NCI-H1092 treated with DMSO at 0.1 percent for 48 hours (cell line): ENCODE measurements at places on chromosomes 16 and 17.

DNA sequence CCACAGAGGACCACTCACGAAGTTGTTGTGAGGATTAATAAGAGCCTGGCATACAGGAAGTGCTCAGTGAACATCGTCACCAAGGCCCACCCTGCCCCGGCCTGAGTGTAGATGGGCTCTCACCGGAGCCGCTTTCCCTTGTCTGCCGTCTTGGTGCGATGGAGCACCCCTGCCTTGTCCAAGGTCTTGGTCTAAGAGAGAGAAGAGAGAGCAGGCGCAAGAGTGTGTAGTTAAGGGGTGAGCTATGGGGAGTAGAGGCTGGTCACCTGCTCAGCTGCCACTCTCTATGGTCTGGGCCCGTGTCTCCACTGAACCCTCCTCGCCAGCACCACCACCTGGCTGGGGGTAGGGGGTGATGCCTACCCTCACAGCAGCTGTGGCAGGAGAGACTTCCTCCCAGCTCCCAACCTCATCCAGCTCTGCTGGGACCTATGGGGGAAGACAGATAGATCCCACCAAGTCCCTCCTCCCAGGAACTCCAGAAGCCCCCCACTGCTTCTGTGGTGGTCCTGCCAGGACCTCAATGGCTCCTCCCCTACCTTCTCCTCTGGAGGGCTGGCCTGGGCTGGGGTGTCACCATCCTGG, 28.7 kb downstream of the ARHGAP27 start:
- no peak for DNase-seq

GRCh38 chr17:72390675-72391508, 270.1 kb downstream of the SOX9 start:
- DNase-seq = no peak

DNA sequence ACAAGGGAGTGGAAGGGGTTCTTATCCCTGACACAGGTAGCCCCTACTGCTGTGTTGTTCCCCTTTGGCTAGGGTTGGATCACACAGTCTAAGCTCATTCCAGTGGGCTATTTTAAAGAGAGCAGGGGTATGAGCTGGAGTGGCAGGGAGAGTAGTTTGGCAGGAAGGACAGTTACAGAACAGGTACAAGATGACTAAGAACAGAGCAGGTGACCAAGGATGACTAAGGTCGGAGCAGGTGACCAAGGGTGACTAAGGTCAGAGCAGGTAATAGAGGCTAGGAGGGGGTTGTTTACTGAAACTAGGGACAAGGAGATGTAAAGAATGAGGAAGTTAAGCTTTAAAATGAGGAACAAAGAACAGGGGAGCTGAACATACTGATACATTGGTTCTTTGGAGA, 58.8 kb downstream of the UTP18 start:
- no peak for DNase-seq

GRCh38 chr16:83781-84615, 6.0 kb downstream of the MPG start:
- peak; percentile 64 for DNase-seq

DNA sequence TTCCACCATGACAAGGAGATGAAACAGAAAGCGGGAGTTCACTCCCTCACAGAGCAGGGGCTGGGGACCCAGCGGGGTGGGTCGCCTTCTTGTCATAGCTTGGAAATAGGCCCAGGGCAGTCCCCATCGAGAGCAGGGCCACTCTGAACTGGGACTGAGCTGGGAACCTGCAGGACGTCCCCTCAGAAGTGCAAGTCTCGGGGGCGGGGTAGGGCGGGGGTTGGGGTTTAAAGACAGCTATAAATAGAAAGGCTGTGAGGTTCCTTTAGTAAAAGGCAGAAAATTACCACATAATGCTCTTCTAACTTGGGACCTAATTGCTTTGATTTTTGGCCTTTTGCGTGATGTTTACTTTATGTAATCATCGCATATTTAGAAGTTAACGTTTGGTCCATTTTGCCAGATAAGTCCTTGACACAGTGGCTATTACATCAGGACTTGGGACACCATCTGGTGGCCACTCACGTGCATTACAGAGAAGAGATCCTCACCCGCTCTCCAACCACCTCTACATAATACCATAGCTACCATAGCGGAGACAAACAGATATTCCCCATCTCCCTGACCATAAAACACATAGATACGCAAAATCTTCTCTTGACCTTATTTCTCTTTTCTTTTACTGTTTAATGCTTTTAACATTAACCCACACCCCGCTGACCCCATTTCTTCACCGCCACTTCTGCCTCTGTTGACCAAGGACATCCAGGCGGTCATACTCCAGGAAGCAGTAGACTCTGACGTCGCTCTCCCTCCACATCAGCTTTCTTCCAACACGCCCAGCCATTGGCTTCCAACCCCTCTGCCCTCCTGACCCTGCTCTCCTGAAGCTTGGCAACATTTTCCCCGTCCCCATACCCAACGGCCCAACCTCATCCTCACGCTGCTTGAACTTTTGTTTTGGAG, 27.5 kb upstream of the PIK3R6 start:
- peak; percentile 7 for DNase-seq

- no peak for DNase-seq
Measured at GRCh38 chr16:51538707-51539498, 387.8 kb upstream of the SALL1 start.

DNA sequence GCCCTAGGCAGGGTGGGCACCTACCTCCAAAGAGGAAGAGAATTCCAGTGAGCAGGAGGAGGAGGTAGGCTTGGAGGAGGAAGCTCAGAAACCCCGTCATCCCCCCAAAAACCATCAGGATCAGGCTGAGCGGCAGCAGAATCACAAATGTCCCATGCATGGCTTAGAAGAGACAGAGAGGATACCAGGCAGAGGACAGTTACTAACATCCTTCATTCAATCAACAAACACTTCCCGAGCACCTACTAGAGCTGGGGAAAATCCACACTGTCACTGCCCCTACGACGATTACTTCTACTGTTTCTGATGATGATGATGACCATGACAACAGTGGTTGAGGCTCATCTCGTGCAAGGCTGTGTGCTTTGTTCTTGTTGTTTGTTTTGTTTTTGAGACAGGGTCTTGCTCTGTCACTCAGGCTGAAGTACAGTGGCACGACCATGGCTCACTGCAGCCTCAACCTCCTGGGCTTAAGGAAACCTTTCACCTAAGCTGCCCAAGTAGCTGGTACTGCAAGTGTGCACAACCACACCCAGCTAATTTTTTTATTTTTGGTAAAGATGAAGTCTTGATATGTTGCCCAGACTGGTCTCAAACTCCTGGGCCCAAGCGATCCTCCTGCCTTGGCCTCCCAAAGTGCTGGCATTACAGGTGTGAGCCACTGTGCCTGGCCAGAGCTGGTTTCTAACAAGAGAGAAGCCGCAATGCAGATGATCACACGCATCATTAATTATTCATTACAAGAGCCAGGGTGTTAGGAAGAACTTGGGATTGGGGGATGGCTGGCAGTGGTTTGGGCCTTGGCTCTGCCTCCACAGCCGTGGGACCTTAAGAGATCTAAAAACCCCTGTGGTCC, 18.0 kb downstream of the TMEM114 start:
- DNase-seq = peak; percentile 6

DNA sequence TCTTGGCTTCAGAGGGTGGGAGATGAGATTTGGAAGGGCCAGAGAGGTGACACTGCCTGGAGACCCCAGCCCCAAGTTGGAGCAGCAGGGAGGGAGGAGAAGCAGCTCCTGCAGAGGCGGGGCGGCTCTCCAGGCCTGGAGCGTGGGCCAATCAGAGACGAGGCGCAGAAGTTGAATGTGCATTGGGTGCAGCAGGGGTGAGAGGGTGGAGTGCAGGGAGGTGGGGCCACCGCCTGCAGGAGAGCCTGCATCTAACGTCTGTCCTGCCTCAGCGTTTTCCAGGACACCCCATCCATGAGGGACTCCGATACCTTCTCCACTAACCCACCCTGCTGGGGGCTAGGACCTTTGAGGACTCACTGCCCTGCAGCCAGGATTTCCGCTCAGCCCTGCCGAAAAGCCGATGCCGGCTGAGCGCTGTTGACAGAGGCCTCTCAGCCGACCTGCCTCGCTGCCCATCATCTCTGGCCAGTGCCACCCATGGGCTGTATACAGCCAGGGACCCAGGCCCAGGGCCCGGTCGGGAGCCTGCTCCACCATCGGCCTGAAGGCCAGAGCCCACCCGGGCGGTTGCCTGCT, 146.2 kb downstream of the ENGASE start:
- DNase-seq = peak; percentile 3

DNA sequence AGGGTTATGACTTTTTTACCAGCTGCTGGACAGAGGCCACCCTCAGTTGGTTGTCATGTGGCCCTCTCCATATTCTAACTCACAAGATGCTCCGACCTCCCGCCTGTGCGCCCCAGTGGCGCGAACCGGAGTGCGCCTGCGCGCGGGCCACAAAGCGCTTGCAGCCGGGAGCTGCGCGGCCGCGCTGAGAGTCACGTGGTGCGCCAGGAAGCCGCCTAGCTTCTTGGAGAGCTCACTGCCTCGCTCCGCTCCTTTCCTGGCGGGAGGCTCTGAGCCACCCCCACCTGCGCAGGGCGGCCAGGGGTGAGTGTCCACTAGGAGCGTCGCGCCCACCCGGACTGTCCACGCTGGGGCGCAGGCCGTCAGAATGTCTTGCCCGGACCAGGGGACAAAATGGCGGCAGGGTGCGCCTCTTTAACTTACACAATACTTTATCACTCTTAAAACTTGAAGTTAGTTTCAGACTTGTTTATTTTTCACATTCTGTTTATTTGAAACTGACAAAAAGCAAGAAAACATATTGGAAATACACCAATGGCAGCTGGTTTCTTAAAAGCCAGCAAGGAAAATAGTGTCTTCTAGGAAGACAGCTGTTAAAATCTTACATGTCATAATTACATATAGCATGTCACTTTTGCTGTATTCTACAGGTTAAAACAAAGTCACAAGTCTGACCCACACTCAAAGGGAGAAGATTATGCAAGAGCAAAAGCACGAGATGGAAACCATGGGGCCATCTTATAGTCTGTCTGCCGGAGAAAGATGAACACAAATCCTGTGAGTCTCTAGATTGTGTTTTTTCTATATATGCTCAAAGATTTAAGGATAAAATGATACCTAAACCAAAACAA, 357.9 kb downstream of the CNTNAP4 start:
- no peak for DNase-seq

DNA sequence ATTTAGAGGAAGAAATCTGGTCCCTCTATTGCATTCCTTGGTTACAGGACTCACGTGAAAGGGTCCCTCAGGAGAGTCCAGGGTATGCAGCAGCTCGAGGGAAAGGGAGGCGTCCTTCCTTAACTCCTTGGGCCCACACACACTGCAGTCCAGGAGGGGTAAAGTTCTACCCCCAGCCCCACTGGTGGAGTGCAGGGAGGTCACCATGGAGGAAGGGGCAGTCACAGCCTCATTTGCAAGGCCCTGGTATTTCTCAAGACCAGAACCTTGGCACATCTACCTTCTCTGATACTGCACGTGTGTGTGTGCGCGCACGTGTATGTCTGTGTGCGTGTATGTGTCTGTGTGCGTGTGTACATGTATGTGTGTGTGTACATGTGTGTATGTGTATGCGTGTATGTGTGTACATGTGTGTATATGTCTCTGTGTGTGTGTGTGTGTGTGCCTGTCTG, 11.1 kb downstream of the HIC1 start:
- no peak for DNase-seq

GRCh38 chr17:43784068-43784467, 3.8 kb downstream of the CFAP97D1 start:
- DNase-seq = no peak

DNA sequence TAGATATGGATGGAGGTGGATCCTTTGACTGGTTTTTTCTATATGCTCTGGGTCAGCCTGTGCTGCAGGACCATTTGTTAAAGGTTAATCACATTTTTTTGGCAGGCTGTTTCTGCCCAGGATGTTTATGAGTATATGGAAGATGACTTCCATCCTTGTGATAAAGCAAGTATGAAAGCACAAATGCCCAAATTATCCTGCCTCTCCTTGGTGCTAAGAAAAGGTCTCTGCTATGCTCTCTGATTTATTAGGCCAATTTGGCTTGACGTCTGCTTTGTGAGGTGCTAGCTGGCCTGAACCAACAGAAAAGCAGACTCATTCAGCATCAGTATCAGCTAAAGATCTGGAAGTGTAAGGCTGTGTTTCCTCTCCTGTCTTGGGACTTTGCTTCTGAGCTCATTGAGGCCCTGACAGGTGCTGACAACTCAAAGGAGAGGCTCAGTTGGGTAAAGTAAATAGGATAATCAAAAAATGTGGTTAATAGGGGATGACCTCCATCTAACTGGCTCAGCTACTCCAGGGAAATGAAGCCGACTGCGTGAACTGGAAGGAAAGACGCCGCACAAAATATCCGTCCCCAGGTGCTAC, 15.2 kb downstream of the ANKRD40 start:
- DNase-seq = no peak

DNA sequence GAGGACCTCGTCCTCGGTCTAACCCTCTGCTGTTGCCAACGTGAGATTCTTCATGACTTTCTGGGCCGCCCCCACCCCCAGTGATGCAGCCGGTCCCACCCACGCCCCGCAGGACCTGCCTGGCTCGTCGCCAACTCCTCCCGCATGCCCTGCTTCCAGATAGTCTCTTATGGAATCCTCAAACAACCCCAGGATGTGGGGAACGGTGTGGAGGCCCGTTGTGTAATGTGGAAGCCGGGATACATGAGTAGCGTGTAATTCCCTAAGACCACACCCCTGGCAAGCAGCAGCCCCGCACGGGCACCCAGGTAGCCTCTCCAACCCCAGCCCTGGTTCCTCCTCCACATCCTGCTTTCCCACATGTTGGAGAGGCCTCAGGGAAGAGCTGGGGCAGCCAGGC, 275.9 kb downstream of the C16orf95 start:
- DNase-seq = no peak

GRCh38 chr16:58503166-58503862, 3.4 kb downstream of the NDRG4 start:
- DNase-seq = no peak

DNA sequence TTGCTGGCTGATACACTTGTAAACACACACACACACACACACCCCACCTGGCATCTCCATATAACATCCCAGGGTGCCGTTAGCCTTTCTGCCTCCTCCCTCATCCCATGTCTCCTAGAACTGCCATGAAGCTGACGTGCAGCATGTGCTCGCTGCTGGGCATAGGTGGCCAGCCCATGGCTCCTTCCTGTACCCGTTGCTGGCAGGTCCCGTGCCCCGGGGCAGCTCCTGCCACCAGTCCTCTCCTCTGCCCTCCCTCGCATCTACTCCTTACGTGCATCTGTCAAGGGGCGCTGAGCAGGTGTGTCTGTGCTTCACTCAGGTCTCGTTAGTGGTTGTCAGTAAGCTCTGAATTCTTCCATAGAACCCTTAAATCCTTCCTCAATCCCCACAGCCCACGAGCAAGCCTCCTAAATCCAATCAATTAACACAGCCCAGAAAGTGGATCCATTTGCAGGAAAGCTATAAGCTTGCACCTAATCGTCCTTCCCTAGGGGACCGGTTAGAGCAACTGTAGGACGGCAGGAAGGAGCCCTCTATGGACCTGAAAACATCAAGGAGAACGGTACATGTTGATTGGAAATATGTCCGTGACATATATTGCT, 218.1 kb upstream of the FOXF1 start:
- DNase-seq = no peak
